Left ventricle myocardium superior (tissue), 1 donor: ENCODE measurements at places on chromosomes 2 and 18.

- DNase-seq, result peak; percentile 69
Measured at GRCh38 chr2:45651415-45652089, at the start of gene PRKCE. PRKCE (plus strand) TSS chr2:45651675.

GRCh38 chr2:95158891-95159619, 593 bp downstream of the ZNF514 start:
- DNase-seq, result peak; percentile 74

DNA sequence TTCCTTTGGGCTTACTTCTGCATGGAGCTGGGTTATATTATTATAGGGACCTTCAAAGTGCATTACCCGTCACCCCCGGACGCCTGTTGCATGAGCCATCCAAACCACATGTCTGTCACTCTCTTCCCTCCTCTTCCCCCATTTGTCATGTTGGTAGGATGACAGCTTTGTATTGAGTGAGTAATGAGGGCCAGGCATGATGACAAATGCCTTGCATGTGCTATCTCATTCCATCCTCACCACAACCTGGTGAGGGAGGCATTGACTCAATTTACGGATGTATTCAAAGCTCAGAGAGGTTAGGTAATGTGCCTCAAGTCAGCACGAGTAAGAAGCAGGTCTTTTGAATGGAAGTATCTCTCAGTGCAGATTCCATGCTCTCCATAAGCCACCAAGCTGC, 510.5 kb upstream of the TNP1 start:
- DNase-seq, result no peak

DNA sequence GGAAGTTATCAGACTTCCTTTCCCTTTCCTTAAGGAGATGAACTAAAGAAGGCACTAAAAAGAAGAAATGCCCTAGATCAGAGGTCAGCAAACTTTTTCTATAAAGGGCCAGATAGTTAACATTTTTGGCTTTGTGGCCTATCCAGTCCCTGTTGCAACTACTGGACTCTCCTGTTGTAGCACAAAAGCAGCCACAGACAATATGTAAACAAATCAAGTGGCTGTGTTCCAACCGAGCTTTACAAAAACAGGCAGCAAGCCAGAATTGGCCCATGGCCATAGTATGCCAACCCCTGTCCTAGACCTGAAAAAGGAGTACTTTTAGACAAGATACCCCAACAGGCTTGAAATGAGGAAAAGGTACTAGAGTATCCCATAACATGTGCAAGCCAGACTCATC, 10.9 kb downstream of the NHEJ1 start:
- no peak for DNase-seq

- DNase-seq, result no peak
Measured at GRCh38 chr2:191299010-191299409, 53.8 kb downstream of the MYO1B start.

- no peak for DNase-seq
Measured at GRCh38 chr2:45445037-45445436, 166.0 kb downstream of the SRBD1 start.

- no peak for DNase-seq
Measured at GRCh38 chr2:111678651-111679050, 205.3 kb downstream of the ANAPC1 start.

DNA sequence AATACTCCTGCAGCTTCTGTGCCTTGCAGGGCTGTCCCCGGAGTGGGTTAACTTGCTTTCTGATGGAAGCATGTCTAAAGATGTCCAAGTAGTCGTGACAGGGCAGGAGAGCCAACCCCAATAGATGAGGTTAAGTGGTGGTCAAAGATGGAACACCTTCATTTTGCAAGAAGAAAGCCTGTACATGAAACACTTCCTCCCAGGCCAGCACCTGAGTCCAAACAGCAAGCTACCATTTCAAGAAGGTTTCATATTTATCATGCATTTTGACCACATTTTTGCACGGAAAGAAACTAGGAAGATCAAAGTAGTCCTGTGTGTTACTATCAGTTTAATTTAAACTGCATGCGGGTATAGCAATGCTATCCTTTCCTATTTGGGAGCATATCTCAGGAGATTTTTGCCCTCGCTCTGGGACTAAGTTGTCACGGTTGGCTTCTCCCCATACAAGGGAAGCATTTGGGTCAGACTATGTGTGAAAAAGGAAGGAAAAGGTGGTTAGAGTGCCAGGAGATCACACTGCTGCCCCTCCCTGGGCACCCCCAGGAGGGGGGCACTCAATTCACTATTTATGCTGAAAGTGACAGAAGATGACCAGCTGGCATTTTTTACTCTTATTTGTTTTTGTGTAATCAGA, 187.6 kb downstream of the ZNF521 start:
- no peak for DNase-seq

DNA sequence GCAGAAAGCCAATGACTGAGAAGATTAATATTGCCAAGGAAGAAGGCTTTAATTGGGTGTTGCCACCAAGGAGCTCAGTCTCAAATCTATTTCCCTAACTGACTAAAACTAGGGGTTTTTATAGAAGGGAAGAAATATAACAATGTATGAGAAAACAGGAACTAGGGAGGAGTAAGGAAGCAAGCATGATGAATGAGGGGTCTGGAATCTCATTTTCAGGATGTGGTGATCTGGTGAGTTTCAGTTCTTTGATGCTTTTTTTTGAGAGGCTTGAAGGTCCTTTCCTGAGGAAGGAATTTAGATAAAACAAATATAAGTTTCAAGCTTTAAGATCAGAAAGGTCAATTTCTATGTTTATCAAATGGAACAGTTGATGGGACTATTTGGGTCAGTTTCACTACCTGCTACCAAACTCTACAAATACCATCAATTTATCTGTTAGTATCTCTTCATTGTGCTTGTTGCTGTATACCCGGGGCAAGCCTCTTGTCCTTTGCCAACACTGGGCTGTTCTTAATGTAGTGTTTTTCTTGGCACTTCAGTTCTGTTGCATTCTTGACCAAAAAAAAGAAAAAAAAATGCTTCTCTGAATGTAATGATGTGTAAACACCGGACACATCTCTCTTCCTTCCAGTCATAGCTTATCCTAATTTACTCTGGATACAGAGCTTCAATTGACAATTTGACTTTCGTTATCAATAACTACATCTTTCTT, 357.0 kb downstream of the GALNT13 start:
- no peak for DNase-seq

GRCh38 chr2:173457366-173457765, 102.7 kb downstream of the CDCA7 start:
- DNase-seq, result no peak

- no peak for DNase-seq
Measured at GRCh38 chr2:206083602-206084438, 2.2 kb downstream of the INO80D start.

- DNase-seq, result no peak
Measured at GRCh38 chr2:71174207-71174606, 43.8 kb downstream of the MPHOSPH10 start.

- no peak for DNase-seq
Measured at GRCh38 chr18:32772581-32773381, at the start of gene KLHL14. KLHL14 (minus strand) TSS chr18:32773023; CDS start chr18:32770591, 2,432 bp downstream.

GRCh38 chr2:204234879-204235278, 298.3 kb downstream of the ICOS start:
- no peak for DNase-seq

DNA sequence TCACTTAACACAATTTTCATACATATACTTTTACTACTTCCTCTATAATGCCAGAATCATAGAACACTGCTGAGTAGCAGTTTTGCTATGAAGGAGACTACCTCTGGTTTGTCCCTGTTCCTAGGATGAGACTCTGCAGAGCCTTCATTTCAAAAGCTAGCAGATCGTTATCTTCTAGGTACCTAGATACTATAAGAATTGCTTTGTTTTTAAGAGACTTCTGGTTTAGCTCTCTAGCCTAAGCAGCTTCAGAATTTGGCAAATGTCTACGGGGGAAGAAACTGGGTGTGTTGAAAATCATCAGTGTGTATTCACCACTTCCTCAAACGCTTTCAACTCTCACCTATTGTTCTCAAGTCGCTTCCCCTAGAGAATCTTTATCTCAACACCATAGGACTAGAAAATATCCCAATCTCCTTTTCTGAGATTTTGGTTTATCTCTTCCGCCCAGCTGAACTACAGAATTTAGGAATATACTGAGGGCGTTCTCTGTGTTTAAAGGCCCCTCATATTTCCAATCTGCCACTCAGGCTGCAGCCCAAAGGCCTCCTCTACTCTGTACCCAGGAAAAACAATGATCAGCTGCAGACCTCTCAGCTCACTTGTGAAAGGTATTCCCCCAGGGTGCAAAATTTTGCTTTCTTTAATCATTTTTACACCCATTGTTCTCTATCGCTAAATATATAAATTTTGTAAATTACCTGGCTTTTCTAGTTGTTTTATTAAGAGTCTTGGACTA, 28.7 kb downstream of the SMAD2 start:
- DNase-seq, result no peak

- no peak for DNase-seq
Measured at GRCh38 chr2:173193925-173194324, 118.3 kb downstream of the MAP3K20 start.

- no peak for DNase-seq
Measured at GRCh38 chr18:67977067-67977616, 460.6 kb upstream of the DSEL start.

GRCh38 chr2:9178904-9179571, 27.6 kb upstream of the ASAP2 start:
- peak; percentile 56 for DNase-seq

DNA sequence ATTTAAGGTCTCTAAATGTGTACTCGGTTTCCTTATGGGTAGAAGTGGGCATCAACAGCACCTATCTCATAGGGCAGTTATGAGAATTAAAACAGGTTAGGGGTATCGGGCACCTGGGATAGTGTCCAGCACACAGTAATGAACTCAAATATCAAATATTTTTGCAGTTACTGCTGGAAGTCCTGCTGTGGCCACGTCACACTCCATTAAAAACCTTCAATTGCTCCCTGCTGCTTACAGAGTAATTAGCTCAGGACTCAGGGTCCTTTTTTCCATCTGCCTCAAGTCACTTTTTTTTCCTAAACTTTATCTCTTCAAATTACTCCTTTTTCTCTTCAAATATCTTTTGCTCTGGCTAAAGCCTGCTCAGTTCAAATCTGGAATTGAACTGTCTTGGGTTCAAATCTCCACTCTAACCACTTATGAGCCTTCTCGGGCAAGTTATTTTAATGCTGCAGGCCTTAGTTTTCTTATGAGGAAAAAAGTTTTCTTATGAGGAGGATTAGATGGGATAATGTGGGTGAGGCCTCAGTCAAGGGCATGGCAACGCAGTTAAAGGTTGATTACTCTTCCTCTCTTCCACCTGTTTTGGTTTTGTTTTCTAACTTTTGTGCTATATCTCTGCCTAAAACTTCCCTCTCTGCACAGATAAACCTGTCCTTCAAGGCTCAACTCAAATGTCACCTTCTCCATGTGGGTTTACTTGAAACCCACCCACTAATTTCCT, 36.6 kb downstream of the SPRED2 start:
- DNase-seq, result no peak

- DNase-seq, result no peak
Measured at GRCh38 chr2:208793434-208793833, 386.8 kb downstream of the PTH2R start.

DNA sequence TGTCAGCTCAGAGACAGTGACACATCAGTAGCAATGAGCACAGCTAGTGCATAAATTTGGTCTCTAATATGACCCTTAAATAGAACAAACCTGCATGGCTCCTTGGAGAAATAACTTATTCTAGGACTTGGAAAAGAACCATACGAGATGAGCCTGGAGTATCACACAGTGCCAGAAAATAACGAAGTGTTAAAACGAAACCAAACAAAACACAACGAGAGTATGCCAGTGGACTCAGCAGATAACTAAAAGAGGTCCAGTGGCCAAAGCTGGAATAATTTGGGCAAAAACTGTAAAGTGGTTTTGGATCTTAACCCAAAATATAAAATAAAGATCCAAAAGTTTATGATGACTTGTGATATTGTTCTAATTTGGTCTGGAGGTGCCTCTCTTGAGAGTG, 1599.0 kb upstream of the LRRTM1 start:
- DNase-seq, result no peak

- DNase-seq, result peak; percentile 50
Measured at GRCh38 chr2:201465524-201465971, 14.0 kb downstream of the STRADB start.

DNA sequence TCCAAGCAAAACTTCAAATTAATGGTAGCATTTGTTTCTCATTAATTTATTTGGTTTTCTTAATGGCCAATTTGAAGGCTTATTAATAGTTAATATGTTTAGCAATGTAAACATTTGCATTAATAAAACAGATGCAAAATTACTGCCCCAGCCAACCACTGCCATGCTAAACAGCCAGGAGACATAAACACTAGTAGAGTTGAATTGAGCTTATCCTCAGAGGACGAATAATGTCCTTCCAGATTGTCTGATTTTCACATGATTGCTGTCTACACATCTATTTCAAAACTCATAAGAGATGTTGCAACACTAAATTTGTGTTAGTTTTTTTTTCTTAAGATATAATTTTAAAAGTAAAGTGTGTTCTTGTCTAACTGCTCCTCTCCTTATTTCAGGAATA, 128.5 kb downstream of the DCC start:
- DNase-seq, result no peak

DNA sequence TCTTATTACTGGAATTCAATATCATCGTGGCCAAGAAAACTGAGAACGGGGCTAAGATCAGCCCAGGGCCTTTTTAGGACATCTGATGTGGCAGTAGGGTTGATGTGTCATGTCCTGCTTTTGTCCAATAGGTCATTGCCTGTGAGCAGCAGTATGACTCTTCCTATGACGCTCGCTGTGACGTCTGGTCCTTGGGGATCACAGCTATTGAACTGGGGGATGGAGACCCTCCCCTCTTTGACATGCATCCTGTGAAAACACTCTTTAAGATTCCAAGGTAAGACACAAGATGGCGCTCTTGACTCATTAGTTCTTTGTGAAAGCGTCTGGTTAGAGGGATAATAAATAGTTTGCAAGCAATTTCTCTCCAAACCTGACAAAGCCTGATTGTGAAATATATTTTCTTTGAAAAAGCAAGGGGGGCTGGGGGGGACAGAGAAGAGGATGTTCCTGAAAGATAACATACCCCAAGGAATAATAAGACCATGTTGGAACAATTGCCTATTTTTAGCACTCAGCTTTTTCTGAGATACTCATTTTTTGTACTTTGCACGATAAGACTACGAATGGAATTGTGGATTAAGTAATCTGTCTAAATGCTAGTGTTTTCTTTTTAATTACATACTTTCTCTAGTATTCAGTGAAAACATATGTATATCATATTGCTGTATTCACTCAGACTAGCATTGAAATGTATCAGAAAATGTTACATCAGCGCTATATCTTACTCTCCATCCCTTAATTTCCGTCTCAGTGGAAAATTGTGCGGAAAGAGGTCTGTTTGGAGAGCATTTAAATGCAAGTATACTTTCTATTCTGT, 58.1 kb downstream of the MYO3B start:
- DNase-seq, result no peak

GRCh38 chr2:45607701-45608100, 3.4 kb downstream of the SRBD1 start:
- no peak for DNase-seq
